ENCODE measurements at places on chromosomes 4 and X.

DNA sequence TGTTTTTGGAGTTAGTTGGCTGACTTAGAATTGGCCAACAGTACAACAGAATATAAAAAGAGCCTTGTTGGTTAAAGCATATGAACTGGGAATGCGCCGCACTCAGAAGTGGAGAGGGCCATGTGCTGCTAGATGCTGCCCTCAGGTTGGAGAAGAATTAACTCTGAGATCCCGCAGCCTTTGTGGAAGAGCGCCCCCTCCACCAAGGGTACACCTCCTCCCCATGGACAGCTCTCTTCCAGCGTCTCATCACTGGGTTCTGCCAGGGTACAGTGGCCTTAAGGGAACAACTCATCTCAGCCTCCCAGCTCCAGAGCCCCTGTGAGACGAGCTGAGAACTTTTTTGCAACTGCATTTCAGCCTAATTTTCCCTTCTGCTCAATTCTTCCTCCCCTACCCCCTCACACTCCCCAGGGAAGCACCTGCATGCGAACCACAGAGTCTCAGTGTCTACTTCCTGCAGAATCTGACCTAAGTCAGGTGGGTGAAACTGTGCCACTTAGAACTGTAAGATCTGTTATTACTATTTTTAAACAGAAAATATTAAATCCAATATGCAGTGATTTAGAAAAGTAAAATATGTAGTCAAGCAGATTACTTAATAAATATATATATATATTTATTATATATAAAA is 380.6 kb downstream of the RAB28 start:
- DNase-seq = no peak

- no peak for DNase-seq
Observed at GRCh38 chr4:80215449-80216052, 18.2 kb downstream of the PRDM8 start.

- no peak for DNase-seq
Observed at GRCh38 chr4:89243733-89244252, 63.8 kb downstream of the GPRIN3 start.

- no peak for DNase-seq
Observed at GRCh38 chr4:173318648-173319211, 15.4 kb downstream of the HMGB2 start.

- DNase-seq = no peak
Observed at GRCh38 chr4:156765277-156765676, 206.3 kb downstream of the PDGFC start.

DNA sequence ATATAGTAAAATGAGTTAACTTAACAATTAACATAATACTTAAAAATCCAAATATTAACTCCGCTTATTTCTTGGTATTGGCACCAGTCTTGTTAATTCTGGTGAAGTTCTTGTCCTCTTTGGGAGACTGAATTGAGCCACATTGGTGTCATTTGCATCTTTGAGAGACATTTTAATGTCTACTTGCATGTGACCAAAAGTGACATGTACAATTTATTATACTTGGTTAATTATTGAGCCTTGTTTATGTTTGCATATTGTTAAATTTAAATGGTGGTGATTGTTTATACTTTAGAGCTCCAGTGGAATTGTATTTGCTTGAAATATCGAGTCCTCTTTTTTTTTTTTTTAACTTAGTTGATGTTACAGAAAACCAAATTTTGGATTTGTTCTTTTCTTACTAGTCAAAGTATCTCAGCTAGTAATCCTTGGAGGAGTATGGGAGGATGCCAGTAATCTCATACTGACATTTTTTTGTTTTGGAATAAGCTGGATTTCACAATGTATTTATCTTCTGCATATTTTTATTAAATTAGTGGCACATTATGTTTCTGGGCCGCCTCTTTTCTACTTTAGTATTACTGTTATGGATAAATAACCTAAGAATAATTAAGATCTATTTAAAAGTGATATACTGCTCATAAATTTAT is 3.9 kb downstream of the SPCS3 start:
- DNase-seq = no peak

GRCh38 chr4:55468724-55469123 is 73.0 kb downstream of the TMEM165 start:
- DNase-seq = no peak

GRCh38 chr4:115187136-115187535 is 73.7 kb upstream of the NDST4 start:
- DNase-seq = no peak

DNA sequence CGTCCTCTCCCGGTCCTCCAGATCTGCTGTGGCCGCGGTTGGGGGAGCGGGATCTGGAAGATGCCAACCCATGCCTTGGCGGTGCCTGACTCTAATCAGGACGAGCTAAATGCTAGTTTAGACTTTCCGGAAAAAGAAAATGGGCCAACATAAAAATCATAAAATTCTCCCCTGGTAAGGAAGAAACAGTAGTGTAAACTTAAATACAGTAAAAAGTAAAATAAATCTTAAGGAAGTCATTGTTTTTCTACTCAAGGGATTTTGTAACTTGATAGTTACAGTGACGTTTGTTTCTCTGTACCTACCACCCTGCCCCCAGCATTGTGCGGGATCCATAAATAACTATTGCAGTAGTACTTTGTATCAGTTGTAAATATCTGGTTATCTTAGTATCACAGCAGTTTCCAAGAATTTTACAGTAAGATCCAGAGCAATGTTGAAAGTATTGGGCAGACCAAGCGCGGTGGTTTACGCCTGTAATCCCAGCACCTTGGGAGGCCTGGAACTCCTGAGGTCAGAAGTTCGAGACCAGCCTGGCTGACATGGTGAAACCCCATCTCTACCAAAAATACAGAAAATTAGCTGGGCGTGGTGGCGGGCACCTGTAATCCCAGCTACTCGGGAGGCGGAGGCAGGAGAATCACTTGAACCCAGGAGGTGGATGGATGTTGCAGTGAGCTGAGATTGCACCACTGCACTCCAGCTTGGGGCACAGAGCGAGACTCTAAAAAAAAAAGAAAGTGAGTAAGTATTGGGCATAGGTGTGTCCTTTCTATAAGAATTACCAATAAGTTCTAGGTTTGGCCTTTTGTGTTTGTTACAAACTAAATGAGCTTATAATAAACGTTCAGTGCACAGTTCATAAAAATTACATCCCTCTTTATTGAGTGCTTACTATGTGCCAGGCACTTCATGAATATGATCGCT is 1.0 kb upstream of the PLA2G12A start:
- no peak for DNase-seq

GRCh38 chr4:102598086-102598761 is 97.1 kb downstream of the NFKB1 start:
- DNase-seq = no peak

- DNase-seq = no peak
Observed at GRCh38 chr4:137299281-137299680, 233.0 kb downstream of the PCDH18 start.

- no peak for DNase-seq
Observed at GRCh38 chrX:8345473-8345872, 119.2 kb upstream of the VCX3B start.

DNA sequence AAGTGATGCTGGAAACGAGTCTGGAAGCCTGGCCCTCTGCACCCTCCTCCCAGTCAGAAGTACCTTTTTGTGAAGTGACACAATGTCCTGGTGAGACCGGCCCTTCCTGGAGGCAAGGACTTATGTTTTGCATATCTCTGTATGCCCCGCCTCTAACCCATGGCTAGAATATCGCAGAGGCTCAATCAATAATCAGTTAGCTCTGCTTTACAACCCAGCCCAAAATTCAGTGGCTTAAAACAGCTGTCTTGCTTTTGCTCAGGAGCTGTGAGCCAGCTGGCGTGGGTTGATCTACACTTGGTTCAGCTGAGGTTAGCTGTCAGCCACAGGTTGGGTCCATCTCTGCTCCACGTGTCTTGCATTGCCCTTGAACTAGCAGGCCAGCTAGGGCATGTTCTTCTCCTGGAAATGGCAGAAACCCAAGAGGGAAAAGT is 98.8 kb upstream of the METTL14 start:
- DNase-seq = no peak

DNA sequence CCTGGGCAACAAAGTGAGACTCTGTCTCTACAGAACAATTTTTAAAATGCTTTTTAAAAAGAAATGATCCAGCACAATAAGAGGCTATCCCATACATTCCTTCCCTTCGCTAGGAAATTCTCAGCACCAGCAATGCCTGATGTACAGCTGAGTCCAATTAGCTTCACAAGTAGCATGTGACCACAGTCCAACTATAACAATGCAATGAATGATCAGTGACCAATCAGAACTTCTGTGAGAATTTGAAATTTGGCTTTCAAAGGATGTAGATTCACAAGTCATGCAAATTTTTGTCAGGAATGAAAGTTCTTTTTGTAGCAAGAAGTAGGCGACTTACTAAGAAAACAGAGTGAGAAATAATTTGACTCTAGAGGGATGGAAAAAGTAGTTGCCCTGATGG is 278.5 kb upstream of the UGT8 start:
- DNase-seq = no peak

DNA sequence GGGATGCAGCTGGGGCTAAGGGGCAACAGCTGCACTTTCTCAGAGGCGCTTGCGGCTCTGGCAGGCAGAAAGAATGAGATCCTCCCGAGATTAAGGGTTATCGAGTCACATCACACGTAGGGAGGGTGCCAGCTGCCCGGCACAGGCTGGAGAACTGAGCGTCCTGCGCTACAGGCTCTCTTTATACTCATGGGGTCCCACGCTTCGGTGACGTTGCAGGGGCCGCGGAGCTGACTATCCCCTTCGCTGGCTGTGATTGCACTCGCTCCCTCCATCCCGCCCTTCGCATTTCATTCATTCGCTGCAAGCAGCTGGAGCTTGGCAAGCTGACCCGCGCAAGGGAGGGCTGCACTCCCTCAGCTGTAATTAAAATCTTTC is at the start of gene TACR3:
TACR3 (minus strand) TSS at position 156 of the 378 bp plus-strand sequence. CDS start 310 bp downstream, outside the sequence.
- no peak for DNase-seq

GRCh38 chrX:69215161-69215875 is 50.1 kb upstream of the PJA1 start:
- no peak for DNase-seq

GRCh38 chrX:147550217-147550616 is 361.5 kb upstream of the FMR1 start:
- DNase-seq = no peak
